ENCODE measurements at places on chromosomes 16 and 17.

DNA sequence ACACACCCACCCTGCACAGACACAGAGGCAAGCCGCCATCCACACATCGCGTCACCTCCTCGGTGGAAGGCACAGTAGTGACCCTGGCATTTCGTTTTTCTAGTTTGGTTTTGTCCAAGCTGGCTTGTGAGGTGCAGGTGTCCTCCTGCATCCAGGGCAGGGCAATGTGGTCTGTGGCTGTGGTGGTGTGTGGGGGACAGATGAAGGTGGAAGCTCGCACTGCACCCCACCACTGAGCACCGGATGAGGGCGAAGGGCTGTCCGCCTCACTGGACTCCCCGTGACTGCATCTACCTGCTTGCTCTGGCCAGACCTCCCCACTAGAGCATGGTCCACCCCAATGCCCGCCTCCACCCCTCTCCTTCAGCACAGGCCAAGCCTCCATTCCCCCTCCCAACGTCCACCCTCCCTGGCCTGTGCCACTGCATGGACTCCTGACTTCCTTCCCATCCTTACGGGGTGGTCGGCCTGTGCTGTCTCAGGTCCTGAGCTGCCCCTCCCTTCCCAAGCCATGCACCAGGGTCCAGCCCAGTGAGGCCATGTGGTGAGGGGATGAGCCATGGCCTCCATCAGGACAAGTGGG, 78.8 kb upstream of the CBX4 start:
- no peak for DNase-seq

DNA sequence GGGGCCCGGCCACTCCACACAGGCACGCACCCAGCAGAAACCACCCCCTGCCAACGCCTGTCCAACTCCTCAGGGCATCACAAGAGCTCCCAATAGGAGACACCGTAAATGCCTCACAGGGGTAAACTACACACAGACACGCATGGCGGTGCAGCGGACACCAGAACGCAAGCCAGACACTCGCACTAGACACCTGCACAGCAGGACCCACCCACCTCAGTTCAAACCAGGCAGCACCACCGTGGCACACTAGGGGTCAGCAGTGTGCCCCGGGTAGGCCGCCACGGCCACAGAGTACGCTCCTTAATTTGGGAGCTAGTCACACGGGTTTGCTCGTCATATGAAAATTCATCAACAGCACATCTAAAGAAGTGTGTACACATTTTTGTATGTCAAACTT, 3.4 kb downstream of the SLC38A10 start:
- DNase-seq = peak; percentile 50

GRCh38 chr16:11240636-11241473, 15.1 kb downstream of the SOCS1 start:
- DNase-seq = no peak

DNA sequence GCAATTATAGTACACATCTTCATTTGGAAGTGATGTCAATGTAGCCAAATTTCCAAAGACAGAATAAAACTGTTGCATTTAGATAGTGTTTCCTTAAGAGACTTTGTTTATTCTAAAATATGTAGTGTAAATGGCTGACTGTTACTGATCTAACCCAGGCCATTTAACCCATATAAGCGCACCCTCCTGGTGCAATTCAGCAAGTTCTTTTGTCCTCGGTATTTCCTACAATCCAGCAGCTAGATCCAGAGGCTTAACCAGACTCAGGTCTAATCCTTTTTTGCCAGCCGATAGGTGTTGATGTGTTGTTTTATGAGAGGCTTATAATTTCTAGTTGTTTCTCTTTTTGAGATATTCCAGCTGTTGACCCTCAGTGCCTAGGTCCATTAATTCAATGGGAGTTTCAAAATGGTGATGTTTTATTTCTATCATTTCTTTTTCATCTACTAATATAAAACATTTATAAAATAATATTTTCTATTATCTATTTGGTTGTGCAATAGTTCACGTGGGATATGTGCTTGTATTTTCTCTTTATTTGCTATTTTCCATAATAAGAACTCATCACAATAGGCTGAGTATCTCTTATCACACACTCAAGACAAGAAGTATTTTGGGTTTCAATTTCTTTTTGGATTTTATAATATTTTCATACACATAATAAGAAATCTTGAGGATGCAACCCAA, 14.5 kb downstream of the ABCA9 start:
- DNase-seq = no peak

DNA sequence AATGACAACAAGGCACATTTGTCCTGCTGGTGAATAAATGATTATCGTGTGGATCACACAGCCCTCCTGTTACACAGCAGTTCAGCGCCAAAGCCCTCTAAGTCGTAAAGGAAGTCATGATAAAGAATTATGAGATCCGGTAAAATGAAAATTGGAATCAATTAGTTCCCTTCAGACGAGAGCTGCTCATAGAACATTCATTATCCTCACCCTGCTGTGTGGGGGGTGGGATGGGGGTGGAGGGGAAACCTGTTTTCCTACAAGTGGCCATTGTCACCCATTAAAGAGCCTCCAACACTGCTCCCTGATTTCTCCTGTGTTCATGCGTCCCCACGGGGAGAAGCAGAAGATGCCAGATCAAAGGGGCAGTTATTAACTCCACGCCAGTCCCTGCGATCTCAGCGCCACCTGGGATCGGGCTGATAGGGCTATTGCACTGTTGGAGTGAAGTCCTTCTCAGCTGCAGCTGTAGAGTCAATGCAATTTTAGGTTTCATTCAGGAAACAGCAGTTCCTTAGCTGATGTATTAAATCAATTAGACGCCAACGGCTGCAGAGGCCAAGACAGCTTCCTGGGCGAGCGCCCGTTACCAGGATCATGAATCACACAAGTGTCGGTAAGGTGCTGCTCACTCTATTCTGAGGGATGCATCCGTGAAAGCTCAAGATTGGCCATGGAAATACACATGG, 19.2 kb upstream of the CACNG4 start:
- DNase-seq = no peak

DNA sequence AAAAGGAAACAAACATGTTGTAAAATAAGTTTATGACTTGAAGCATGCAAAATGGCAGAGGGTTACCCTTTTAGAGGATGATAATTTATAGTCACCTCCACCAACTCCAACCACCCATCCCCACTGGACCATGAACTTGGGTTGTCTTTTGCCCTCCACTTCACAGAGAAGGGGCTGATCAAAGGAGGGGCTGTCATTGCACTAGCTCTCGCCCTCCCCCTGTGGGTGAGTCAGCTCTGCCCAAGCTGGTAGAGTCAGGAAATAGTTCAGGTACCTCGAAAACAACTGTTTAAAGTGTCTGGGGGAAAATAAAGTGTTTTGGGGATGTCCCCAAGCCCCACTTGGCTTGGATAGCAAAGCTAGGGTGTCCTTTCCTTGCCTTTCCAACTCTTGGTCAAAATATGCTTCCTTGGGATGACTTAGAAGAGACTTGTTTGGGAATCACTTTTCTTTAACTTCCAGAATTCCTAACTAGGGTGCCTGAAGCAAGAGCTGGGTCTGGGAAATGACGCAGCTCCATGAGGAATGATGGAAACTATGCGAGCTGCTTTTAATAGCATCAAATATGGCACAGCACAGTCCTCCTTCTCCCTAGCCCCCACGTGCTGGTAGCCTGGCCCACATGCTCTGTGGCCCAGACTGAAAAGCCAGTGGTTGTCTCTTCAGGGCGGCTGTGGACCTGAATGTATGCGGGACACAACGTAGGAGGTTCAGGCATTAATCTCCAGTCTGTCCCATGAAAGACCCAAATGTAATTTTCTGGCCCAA, 40.7 kb downstream of the TBX4 start:
- DNase-seq = no peak

GRCh38 chr16:87461466-87461991, 31.3 kb downstream of the ZCCHC14 start:
- DNase-seq = no peak

GRCh38 chr16:23508589-23509440, 1.5 kb downstream of the GGA2 start:
- no peak for DNase-seq

- DNase-seq = peak; percentile 22
Observed at GRCh38 chr17:35432176-35433074, at the start of gene SLFN12. Gene SLFN12, minus strand, starts transcription at chr17:35432500. Its CDS starts 9,472 bp downstream, at chr17:35423028.
